ENCODE measurements at places on chromosomes 12 and 14. TPM values are rescaled to one million over a fixed set of nuclear protein-coding genes. Genes with fewer than 3 reads are reported as not detected.

KRT83 gene
- total RNA-seq: not detected

ALDH2 gene
- total RNA-seq: 12.5 TPM

BATF gene
- total RNA-seq: not detected

TDRD9 gene
- total RNA-seq: 0.18 TPM

SRRM4 gene
- not detected for total RNA-seq
